ENCODE measurements at places on chromosomes 1 and 21.

GRCh38 chr1:156391366-156391677, 22.3 kb downstream of the RHBG start:
- no peak for DNase-seq

- no peak for DNase-seq
Measured at GRCh38 chr1:108708691-108709660, 3.7 kb upstream of the FNDC7 start.

- DNase-seq = no peak
Measured at GRCh38 chr1:100612540-100612939, 74.6 kb downstream of the GPR88 start.

DNA sequence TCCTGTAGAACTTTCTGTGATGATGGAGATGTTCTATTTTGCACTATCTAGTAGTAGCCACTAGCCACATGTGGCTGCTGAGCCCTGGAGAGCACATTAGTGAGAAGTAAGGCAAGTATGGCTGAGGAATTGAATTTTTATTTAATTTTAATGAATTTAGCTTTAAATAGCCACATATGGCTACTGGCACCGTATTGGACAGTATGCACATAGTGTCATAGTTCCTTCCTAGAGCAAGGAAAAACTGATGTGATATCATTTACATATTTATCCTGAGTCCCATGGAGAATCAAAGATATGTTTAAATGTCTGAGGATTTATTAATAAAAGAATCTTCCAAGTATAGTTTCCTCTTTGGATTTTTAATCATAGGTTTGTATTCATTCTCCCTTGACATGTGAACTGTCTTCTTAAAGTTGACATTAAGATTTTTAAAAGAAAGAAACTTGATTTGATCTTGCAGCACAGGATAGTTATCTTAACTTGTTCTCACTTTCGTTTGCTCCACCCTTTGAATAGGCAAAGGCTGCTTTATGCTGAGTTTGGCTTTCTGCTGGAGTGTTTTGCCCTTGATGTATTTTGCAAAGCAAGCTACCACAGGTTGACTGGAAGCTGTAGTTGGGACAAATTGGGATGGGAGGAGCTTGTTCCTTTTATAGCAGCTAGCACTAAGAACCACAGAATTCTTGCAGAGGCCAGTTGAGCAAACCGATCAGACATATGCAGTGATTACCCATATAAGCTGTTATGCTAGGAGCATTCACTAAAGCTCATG, 129.7 kb downstream of the VPS13D start:
- DNase-seq = no peak

- DNase-seq = no peak
Measured at GRCh38 chr21:16821588-16821987, 691.3 kb upstream of the CXADR start.

DNA sequence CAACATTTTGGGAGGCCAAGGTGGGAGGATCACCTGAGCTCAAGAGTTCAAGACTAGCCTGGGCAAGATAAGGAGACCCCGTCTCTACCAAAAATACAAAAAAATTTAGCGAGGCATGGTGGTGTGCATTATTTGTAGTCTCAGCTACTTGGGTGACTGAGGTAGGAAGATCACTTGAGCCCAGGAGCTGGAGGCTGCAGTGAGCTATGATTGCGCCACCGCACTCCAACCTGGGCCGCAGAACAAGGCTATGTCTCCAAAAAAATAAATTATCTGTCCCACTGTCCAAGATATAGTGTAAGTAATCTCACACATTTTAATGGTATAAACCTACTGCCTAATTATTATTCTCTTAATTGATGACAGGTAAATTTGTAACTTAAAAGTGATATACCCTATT, 12.8 kb downstream of the ARID4B start:
- no peak for DNase-seq

- no peak for DNase-seq
Measured at GRCh38 chr1:84700070-84700469, 9.8 kb upstream of the SSX2IP start.

- DNase-seq = no peak
Measured at GRCh38 chr1:92065042-92065441, 10.2 kb downstream of the SETSIP start.

GRCh38 chr1:163980394-163980793, 578.6 kb upstream of the PBX1 start:
- DNase-seq = no peak

DNA sequence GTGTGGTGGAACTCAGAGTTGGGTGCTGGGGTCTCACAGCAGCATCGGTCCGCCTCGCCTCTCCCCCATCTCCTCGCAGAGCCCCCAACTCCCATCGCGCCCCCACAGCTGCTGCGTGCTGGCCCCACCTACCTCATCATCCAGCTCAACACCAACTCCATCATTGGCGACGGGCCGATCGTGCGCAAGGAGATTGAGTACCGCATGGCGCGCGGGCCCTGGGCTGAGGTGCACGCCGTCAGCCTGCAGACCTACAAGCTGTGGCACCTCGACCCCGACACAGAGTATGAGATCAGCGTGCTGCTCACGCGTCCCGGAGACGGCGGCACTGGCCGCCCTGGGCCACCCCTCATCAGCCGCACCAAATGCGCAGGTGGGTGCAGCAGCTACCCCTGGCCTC, 24.2 kb downstream of the PTPRU start:
- DNase-seq = peak; percentile 5

DNA sequence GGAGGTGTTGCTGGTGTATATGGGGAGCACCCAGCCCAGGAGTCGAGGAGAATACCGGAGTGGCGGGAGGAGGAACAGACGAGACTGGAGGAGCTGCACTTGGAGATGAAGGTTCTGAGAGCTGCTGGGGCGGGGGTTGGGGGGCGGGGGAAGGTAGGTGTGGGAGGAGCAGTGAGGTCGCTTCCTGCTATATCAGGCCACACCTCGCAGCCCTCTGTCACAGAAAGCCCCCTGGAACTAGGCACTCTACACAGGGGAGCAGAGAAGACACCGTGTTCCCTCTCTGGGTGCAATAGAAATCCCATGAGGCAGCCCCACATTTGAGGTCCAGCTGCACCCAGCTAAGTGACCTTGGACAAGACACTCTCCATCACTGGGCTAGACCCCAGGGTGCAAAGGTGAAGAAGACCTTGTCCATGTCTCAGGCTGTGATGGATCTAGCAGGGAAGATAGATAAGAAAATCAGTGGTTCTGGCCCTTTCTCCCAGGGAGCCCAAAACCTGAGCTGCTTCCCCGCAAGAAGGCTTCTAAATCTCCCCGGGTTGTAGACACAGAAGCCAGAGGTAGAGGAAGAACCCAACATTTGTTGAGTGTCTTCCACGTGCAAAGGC, 155.8 kb upstream of the EDN2 start:
- no peak for DNase-seq

GRCh38 chr21:26136671-26137070, 33.9 kb downstream of the APP start:
- no peak for DNase-seq

- no peak for DNase-seq
Measured at GRCh38 chr1:68814067-68814466, 317.2 kb upstream of the DEPDC1 start.

Data from heart left ventricle (tissue), 16 donors.